ENCODE measurements at places on chromosomes 5 and 9. TPM values are rescaled to one million over a fixed set of nuclear protein-coding genes. Genes with fewer than 3 reads are reported as not detected.
A peak's percentile ranks its signal among the peaks of the same experiment; 100 is the strongest.

DNA sequence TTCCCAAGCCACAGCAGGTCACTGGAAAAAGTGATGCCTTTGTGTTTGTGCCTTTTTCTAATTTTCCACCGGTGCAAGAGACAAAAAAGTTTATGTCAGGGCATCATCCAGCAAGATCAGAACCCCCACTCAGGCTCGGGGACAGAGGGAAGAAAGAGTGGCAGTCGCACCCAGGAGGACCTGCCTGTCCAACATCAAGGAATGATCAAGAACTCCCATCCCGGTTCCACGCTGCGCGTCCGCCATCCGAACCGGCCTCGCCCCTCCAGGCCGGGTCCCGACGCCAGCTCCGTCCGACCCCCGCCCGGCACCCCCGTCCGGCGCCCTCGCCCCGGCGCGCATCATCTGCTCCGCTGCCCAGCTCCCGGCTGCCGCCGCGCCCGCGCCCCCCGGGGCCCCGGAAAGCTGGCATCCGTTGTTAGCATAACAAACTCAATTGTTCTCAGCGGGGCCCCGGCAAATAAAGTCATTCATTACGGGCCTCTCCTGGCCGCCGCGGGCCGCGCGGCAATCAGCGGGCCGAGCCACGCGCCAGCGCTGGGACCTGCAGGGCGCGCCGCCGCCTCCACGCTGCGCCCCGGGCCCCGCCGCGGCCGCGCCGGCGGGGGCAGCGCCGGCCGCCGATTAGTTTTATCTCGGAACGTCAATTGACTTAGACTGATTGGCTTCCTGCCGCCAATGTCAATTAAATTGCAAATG is 48.1 kb downstream of the PAX5 start:
- DNase-seq: no peak

- DNase-seq: no peak
Observed at GRCh38 chr5:56532466-56532865, 282.9 kb upstream of the MAP3K1 start.

DNA sequence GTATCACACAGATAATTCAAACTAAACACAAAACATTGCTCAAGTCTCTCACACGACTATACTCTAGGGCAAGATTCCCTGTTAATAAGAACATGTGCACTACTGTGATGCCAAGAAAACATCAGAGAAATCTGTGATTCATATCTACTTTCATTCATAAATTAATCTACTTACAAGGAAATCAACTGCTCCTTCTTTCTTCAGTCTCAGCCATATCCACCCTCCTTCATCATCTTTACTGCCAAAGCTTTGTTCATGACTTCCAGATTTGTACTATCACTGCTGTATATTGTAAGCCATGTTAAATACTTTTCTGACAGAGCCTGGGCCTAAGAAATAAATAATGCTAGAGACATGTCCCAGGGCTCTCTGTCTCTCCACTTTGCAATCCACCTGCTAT is 35.1 kb downstream of the CTNNAL1 start:
- DNase-seq: no peak

- no peak for DNase-seq
Observed at GRCh38 chr9:3403315-3403714, 122.5 kb downstream of the RFX3 start.

DNA sequence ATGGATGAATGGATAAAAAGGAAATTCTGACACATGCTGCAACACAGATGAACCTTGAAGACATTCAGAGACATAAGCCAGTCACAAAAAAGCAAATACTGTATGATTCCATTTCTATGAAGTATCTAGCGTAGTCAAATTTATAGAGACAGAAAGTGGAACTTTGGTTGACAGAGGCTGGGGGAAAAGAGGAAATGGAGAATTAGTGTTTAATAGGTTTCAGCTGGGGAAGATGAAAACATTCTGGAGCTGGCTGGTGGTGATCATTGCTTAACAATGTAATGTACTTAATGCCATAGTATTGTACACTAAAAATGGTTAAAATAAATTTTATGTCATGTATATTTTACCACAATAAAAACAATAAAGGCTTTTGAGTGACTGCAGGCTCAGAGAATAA is 24.2 kb downstream of the PPIC start:
- DNase-seq: no peak

- DNase-seq: no peak
Observed at GRCh38 chr9:38024036-38024681, 44.9 kb downstream of the SHB start.

The STK32A gene
- 0.63 TPM for total RNA-seq

DNA sequence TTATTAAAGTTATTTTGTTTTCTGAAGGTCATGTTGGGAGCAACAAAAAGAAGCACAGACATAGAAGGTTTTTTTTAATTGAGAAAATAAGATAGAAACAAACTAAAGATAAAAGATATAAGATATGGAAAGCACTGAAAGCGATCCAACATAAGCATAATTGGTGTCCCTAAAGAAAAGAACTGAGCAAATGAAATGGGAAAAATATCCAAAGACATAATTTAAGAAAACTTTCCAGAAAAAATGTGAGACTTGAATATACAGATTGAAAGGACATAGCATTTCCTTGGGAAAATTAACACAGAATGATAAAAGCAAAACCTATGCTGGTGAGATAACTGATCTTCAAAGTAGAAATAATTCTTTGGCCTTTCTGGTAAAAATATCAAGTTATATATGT is 289.3 kb downstream of the KIAA0825 start:
- DNase-seq: no peak

DNA sequence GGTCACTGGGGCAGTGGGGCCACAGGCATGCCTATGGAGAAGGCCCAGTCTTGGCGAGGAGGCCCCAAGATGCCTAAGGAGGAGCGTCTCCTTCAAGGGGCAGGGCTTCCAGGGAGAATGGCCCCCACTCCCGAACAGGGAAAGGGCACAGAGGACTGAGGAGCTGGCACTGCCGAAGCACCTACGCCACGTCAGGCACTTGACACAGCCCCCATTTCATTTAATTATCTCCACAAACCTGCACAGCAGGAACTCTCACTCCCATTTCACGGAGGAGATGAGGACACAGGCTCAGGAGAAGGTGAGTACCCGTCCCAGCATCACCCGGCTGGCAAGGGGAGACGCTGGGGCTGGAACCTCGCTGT is 26.0 kb downstream of the EGR1 start:
- DNase-seq: no peak

DNA sequence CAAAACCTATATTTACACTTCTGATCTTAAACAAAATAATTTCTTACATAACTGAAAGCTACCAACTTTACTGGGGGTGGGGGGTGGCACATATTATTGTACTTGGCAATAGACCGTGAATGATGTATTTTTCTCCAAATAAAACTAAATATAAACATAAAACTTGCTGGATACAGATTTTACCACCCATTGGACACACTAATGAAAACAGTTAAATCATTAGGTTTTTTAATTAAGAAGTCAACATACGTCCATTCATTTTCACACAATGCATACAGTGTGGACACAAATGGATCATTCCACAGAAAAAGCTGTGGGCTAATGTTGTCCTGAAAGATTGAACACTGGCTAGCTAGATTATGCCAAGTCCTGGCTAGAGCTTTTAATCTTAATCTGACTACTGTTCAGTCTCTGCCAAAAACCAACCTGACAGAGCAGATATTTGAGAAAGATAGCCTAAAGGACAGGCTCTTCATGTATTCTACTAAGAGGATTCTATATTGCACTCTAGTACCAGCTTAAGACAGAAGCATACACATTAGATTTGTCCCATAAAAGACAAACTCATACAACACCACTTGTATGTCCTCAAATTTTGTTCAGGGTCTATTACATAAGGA is 118.1 kb downstream of the SIL1 start:
- DNase-seq: no peak

The KIAA1958 gene
- total RNA-seq: 8.1 TPM

- no peak for DNase-seq
Observed at GRCh38 chr9:117535434-117535833, 120.6 kb upstream of the ASTN2 start.

The PDLIM4 gene
- 3.4 TPM for total RNA-seq

DNA sequence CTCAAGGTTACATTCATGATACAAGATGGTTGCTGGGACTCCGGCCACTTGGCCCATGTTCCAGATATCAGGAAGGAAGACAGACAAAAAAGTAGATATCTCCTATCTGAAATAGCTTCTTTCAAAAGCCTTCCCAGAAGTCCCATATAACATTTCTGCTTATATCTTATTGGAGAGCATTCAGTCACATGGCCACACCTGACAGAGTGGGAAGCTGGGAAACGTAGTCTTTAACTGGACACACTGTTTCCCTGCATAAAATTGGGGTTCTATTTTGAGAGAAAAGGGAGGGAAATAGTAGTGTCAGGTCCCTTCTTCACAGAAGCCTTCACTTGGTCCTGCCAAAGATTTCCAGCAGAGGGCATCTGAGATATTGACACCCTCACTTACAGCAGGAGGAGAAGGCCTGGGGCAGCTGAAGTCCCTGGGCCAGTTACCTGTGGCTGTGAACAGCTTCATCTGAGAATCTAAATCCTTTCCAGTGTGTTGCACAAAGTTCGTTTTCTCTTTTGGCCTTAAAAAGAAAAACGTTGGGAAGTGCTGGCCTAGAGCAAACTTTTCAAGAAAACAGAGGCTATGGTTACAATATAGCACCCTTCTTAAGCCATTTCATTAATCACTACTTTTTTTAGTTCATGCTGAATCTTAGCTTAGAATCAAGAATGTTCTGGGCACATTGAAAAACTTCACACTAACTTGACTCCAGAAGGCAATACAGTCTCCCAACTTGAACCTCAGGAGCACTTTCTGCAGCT is 33.5 kb downstream of the SPEF2 start:
- peak; percentile 46 for DNase-seq

- DNase-seq: no peak
Observed at GRCh38 chr5:149939546-149939945, 5.0 kb downstream of the PDE6A start.

GRCh38 chr5:32165597-32165996 is 8.5 kb downstream of the GOLPH3 start:
- no peak for DNase-seq

DNA sequence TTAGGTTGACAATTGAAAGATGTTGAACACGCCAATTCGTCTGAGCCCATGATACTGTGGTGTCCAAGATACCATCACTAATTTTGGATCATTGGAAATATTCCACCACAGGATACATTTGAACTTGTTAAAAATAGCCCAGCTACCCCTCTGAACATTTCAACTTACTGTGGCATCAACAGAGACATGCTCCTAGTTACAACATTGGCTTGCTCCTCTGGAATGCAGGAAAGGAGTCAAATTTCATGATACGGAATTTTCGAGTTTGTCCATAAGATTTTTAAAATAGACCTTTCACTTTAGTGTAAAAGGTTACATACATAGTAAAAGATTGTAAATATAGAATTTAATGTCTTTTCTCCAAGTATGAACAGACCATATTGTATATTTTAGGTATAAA is 12.8 kb downstream of the SEMA5A start:
- DNase-seq: no peak

- DNase-seq: no peak
Observed at GRCh38 chr9:91782708-91783214, 167.3 kb downstream of the ROR2 start.

The SNCB gene
- not detected for total RNA-seq

The OR1Q1 gene
- total RNA-seq: not detected

The LCNL1 gene
- not detected for total RNA-seq

DNA sequence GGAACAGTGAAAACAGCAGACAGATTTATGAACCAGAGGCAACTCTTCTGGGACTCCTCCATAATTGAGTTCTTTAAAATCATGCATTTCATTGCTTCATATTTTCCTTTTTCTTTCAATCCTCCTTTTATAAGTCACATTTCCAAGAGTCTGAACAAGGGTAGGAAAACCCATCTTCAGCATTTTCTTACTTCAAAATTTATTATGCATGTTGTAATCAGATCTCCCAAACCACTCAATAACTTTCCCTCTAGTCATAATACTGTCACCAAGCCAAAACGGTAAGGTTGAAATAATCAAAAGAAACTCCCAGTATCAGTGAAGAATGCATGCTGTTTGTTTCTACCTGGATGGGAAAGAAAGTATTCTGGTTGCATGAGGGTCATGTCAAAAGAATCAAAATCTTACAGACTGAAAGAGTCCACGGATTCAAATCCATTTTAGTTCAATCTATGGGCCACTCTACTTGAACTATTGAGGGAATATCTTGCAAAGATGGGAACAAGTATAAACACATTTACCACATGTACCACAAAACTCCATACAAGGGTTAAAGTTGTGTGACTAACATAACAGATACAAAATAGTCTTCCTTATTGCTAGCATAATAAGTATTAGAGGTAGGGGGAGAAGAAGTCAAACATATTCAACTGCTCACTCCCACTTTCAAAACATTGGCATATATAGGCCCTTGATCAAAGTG is 797.3 kb downstream of the MAT2B start:
- no peak for DNase-seq

The ECPAS gene
- 79.5 TPM for total RNA-seq

DNA sequence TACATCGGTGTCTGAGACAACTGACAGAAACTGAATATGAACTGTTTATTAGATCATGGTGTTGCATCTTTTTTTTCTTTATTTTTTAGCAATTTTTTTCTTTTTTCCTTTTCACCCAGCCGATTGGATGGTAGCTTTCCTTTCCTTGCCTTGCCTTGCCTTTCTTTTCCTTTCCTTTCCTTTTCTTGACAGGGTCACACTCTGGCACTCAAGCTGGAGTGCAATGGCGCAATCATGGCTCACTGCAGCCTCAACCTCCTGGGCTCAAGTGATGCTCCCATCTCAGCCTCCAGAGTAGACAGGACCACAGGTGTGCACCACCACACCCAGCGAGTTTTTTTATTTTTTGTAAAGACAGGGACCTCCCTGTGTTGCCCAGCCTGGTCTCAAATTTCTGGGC is 2.8 kb downstream of the PDE6A start:
- no peak for DNase-seq
